ENCODE measurements at places on chromosomes 5 and 9.
A peak's percentile ranks its signal among the peaks of the same experiment; 100 is the strongest.

DNA sequence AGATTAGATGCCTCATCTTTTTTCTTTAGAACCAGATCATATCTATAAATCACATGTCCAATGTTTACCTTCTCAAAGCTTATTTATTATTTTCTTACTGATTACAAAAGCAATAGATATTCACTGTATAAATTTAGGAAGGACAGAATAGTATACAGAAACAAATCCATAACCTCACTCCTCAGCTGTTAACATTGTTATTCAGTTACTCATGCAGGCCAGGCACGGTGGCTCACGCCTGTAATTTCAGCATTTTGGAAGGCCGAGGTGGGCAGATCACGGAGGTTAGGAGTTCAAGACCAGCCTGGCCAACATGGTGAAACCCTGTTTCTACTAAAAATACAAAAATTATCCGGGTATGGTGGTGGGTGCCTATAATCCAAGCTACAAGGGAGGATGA lies 15.3 kb downstream of the STOM start:
- DNase-seq: no peak

DNA sequence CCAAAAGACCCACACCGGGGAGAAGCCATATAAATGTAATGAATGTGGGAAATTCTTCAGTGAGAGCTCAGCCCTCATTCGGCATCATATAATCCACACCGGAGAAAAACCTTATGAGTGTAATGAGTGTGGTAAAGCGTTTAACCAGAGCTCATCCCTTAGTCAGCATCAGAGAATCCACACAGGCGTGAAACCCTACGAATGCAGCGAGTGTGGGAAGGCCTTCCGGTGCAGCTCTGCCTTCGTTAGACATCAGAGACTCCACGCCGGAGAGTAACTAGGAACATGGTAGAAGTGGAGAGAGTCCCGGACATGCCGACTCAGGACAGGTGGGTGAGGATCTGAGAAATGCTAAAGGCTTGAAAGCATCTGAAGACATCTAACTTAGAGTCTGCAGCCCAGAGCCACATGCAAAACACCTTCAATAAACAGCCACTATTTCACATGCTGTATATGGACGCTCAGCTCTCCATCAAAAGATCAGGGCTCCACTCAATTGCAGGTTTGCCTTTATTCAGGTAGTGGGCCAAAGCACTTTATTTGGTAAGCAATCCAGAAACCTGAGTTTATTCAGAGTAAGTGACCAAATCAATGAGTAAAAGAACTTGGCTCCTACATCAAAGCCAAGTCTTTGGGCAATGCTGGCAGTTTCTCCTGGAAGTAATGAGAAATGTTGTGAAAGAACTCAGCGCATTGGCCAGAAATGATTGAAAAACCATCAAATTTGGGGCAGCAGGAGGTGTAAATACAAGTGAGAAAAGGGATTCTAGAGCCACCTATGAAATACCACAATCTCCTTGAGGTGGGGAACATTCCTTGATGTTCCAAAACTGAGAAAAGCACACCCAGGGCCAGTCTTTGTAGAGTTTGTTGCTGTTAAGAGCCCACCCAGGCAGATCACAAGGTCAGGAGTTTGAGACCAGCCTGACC lies 6.0 kb downstream of the RPL12 start:
- DNase-seq: no peak

- DNase-seq: no peak
Measured at GRCh38 chr5:80409367-80409966, 1.6 kb downstream of the ZFYVE16 start.

DNA sequence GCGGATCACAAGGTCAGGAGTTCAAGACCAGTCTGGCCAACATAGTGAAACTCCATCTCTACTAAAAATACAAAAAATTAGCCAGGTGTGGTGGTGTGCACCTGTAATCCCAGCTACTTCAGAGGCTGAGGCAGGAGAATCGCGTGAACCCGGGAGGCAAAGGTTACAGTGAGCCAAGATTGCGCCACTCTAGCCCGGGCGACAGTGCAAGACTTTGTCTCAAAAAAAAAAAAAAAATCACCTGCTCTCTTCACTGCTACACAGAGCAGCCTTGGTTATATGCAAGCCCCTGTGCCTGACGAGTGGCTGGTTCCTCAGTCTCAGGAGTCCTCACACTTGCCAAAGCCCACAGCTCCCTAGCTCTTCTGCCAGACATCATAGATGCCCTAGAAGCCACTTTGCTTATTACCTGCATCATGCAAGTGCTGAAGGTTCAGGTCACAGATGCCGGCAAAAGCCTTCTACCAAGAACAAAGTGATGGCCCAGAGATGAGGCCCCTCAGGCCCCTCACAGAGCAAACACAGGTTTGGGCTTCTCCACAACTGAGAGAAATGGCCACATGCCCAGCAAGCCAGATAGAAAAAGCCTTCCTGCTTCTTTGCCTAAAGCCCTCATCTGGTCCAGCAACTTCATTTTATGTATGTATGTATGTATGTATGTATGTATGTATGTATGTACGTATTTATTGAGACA lies 176.4 kb downstream of the AUH start:
- DNase-seq: no peak

DNA sequence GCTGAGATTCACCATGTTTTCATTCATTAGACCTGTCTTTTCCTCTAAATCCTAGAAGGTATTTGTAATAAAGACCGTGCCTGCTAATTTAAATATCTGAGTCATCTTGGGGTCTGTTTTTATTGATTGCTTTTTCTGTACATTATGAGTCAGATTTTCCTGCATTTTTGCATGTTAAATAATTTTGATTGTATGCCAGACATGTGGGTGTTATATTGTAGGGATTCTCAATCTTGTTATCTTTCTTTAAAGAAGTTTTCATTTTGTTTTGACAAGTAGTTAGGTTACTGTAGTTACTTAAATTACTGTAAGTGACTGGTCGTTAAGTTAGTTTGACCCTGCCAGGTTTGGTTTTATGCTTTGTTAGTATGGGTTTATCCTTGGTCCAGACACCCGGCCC lies 35.1 kb downstream of the EXOSC2 start:
- no peak for DNase-seq

GRCh38 chr9:16585591-16585990 lies 284.9 kb downstream of the BNC2 start:
- DNase-seq: no peak

DNA sequence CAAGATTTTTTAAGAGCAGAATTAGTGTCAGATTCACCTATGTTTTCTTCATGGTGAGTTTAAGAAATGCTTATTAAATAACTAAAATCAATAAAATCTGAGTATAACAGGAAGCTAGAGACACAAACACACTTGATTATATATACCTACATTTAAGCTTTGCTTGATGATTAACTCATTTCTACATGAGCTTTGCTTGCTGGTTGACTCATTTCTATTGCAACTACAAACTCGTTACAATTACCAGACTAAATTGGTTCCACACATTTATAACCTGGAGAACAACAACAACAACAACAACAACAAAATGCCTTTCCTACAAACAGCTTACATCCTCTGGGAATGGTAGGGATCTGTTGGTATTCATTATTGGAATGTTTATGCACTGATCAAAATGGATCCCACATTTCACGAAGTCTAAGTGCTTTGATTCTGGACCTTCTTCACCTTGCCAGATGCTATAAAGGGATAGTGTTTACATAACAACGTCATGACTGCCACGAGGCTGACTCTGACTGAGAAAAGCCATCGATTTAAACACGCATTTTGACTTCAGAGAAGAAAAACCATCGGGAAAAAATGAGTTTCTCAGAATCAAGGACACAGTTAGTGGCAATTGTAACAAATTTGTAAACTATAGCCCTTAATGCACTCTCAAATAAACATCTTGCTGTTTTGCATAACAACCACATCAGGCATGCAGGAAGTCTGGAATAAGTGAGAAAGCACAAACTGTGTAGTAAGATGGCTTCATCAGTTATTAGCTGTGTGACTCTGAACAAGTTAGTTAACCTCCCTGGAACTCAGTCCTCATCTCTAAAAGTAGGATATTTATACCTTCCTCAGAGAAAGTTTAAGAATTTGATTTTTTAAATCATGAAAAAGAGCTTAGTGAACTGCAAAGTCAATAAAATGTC lies 49.8 kb downstream of the RASEF start:
- no peak for DNase-seq

GRCh38 chr9:132575005-132575609 lies 7.3 kb upstream of the BARHL1 start:
- DNase-seq: peak; percentile 79

DNA sequence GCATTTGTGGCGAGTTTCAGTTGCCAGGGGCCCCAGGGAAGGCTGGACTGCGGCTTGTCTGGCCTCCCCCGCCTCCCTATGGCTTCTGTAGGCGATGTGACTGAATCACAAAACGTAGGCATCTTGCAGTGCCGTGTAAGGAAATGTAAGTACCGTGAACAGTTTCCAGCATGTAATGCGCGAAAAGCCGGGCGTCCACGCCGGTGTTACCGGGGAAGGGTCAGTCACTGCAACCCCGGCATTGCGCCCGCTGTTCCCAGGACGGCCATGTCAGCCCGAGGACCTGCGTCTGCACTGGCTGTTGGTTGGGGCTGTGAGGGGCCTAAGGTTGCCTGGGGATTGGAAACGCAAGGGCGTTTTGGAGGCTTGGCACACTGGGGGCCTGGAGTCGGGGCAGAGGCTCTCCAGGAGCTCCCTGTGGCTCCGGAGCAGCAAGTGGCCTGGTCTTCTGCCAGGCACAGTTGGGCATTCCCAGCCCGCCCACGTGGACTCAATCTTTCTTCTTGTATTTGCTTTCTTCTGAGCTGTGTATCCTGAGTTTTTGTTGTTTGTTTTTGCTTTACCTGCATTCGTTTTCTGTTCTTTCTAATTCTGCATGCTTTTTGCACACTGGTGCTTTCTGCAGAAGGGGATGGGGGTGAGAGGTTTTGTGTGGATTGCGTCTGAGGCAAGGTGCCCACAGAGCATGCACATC lies 36.9 kb upstream of the PLEKHG4B start:
- no peak for DNase-seq

DNA sequence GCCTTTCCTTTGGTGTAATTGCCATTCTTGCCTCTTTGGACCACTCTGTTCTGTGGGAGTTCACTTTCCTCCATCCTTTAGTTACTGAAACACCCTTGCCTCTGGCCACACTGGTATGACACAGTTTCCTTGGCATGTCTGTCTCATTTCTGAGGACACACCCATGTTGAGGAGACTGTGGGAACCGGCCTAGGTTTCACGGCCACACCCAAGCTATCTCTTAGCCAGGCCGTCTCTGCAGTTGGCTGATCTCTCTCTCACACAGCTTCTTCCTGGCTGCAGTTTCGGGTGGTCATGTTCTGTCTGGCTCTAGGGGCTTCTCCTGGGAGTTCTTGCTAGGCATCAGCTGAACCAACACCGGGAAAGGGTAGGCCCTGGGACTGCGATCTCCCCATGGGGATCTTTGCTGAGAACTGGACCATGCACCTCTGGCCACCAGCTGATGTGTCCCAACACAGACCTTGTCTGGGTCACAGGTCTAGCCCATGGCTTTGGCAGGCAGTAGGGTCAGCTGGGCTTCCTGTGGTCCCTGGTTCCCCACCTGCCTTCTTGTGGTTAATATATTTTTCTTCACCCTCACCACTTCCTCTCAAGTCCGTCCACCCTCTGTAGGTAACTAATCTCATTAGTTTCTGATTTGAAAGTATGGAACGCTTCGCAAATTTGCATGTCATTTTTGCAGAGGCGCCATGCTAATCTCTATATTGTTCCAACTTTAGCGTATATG lies 24.9 kb downstream of the ARHGEF37 start:
- no peak for DNase-seq

GRCh38 chr5:41268894-41269293 lies 55.6 kb upstream of the C6 start:
- DNase-seq: no peak

DNA sequence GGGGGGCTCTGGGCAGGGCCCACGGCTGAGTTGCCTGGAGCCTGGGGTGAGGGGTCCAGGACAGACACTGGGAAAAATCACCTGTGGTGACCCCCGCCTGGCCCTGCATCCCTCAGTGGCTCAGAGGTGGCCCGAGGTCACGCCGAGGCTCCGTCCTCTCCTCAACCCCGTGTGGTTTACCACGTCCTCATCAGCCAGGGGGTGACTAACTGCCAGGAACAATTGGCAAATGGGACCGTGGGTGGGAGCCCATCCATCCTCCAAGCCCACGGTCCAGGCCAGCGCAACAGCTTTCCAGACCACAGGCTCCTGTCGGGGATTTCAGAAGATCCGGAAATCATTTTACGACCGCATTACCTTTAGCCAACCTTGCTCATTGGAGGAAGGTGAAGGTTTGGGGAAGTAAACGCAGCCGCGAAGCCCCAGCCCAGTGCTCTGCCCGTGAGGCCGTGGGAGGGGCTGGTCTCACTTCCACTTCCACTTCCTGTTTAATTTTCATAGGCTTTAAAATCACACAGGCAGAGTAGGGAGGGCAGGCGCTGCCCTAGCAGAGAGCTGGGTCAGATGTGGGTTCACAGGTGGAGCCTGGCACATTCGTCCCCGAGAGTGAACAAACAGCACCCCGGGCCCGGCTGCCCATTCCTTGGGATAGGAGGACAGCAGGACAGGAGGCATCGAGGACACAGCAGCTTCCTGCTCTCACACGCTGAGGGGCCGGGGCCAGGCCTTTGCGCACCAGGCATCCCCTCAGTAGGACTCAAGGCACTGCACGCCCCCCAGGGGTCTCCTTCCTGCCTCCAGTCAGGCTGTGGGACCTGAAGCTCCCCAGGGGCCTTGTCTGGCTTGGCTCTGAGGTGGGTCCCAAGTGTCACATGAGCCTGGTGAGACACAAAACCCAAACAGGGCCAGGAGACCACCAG lies 19.8 kb upstream of the SLC9A3 start:
- peak; percentile 58 for DNase-seq

GRCh38 chr5:171721464-171721863 lies 64.2 kb upstream of the SMIM23 start:
- DNase-seq: no peak

DNA sequence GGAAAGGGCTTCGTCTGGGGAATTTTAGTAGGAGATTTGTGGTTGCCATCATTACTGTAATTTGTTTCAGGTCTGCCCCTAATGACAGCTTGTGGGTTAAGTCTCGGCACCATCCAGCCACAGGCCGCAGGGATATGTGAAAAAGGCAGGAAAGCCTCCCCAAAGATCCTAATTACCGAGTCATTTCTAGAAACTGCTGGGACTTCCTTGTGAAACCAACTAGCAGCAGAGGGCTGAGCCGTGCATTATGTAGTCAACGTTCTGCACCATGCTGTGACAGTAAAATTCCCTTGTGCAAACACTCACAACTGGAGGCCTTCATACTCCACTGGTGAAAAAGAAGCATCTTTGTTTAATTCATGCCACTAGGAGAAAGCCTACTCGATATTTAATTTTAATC lies 230.3 kb downstream of the MPDZ start:
- DNase-seq: no peak

- peak; percentile 66 for DNase-seq
Measured at GRCh38 chr5:75611311-75612225, at the start of gene ANKDD1B. ANKDD1B (plus strand) TSS chr5:75611453; CDS start chr5:75611635, 182 bp downstream.

DNA sequence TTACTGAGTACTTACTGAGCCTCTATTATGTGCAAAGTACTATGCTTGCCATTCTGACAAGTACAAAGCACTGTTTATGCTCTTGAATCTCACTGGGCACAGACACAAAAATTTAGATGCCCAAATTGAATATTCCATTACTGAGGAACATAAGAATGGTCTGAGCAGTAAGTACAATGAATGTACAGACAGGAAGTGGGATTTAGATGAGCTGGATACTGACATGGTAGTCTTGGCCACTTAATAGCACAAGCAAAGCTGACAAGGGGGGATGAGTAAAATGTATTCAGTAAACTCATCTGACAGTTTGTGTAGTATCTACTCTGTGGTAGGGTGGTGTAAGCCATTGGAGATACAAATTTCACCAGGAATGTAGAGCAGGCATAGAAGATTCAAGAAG lies 132.4 kb downstream of the EFNA5 start:
- no peak for DNase-seq

All from sciatic nerve (tissue), 2 donors.